ENCODE measurements at places on chromosomes 7 and 10. TPM values are rescaled to one million over a fixed set of nuclear protein-coding genes. Genes with fewer than 3 reads are reported as not detected.

The DLX5 gene
- total RNA-seq, result not detected

The SPDYE5 gene
- not detected for total RNA-seq

The ZNF853 gene
- total RNA-seq, result 5.2 TPM

The CABCOCO1 gene
- total RNA-seq, result 0.11 TPM

The ADCK2 gene
- 17.2 TPM for total RNA-seq
